ENCODE measurements at places on chromosomes 6 and 20.
A peak's percentile ranks its signal among the peaks of the same experiment; 100 is the strongest.

- peak; percentile 20 for DNase-seq
Observed at GRCh38 chr6:148747471-148748165, 788 bp downstream of the UST start.

DNA sequence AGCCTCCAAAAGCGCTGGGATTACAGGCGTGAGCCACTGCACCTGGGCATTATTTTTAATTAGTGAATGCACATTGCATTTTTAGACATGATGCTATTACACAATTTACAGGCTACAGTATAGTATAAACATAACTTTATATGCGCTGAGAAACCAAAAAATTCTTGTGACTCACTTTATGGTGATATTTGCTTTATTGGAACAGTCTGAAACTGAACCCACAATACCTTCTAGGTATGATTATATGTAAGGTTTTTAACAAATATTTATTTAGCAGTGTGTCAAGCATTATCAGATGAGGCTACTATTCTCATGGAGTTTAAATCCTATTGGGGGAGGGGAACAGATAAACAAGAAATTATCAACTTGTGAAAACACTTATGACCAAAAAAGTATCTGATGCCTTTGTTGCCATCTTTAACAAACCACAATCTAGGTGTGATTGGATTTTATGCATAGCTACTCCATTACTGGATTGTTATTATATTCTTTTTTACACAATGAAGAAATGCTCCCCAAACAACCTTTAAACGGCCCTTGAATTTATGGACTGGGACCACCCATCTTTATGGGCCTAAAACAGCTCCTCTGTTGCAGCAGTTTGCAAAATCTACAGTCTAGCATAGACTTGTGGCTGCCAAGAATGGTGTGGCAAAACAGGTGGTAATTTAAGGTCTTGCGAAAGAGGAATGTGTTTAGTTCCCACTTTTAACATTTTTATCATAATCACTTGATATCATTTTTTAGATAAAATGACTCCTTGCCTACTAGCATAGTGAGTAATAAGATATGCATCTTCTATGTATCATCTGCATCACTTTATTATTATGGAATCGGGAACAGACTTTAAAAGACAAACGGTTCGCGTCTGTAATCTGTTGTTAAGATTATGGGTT, 159.2 kb upstream of the C6orf118 start:
- no peak for DNase-seq

DNA sequence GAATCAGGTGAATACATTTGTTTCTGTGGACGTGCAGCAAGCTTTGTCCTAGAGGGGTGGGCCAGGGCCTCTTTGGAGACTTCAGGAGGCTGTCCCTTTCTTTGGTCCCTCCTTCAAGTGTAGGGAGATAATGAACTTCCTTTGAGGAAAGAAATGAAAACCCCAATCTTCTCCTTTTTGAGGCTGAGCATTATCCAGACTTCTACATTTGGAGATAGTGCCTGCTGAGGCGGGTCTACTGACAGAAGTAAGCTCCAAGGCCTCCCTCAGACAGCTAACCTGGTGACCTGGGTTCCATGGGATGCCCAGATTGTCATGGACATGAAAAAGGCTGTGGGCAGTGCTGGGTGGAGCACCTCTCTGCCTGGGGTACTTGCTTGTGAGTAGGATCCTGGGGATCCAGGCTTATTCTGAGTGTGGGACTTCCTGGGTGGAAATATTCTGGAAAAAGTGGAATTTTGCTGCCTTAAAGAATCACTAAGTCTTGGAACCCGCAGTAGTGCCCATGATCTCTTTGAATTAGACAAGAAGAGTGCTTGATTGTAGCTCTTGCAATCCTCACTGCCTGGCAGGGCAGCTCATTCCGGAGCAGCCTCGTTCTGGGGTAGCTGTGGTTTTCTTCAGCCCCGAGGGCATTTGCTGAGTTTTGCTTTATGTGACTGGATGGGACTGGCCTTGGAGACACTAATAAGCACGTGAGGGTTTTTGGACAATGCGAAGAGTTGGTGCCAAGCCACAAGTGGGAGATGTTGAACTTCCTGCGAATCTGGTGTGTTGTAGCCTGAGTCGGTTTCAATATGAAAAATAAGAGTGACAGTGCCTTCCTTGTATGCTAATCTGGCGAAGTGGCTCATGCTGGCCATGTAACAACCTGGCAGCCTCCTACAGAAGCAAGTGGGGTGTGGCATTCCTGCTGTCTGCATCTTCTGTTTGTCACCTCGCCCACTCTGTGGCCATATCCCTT, 28.1 kb downstream of the SNRNP48 start:
- peak; percentile 82 for DNase-seq

- DNase-seq: no peak
Observed at GRCh38 chr6:33652002-33652401, 30.9 kb downstream of the ITPR3 start.

GRCh38 chr6:1267057-1267732, 44.7 kb upstream of the FOXQ1 start:
- peak; percentile 36 for DNase-seq

- no peak for DNase-seq
Observed at GRCh38 chr6:49713346-49713745, at the start of gene CRISP2. Gene CRISP2, minus strand, starts transcription at chr6:49713543. Its CDS starts 4,347 bp downstream, at chr6:49709196.

GRCh38 chr6:133921249-133921859, 31.7 kb upstream of the TBPL1 start:
- DNase-seq: peak; percentile 78

DNA sequence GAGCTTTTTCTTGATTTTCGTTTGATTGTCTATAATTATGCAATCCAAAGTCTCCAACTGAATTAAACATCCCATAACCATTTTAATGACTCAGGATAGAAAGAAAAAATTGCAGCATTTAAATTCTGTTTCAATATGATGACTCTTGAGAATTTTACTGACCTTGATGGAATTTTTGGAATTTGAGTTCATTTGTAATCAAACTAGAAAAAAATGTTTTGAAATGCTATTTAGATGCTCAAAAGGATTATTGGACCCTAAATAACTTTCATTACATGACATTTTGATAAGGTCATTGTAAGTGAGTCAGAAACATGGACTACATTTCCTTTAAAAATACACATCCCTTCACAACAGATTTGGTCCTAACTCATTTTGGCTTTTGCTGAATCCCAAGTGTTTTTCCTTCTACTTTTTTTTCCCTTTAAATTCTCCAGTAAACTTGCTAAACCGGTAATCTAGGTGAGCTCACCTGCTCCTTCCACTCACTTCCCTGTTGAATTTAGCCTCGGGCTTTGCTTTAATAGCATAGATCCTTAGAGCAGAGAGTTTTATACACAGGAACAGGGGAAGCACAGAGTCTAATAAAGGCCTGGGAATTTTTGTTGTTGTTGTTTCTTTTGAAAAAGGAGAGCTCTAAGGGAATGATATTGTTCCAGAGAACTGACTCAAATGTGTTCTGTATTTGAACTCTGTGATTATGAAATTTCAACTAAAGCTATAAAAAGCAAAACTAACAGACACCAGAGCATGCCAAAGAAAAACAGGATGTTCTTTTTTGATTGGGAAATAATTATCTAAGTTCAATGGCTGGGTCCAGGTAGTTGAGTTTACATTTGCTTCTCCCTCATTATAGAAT, 1088.2 kb upstream of the CITED2 start:
- DNase-seq: peak; percentile 88

GRCh38 chr6:148535976-148536375, 193.3 kb downstream of the SASH1 start:
- DNase-seq: peak; percentile 86

GRCh38 chr6:84763003-84763885, 1.2 kb downstream of the TBX18 start:
- DNase-seq: peak; percentile 92

DNA sequence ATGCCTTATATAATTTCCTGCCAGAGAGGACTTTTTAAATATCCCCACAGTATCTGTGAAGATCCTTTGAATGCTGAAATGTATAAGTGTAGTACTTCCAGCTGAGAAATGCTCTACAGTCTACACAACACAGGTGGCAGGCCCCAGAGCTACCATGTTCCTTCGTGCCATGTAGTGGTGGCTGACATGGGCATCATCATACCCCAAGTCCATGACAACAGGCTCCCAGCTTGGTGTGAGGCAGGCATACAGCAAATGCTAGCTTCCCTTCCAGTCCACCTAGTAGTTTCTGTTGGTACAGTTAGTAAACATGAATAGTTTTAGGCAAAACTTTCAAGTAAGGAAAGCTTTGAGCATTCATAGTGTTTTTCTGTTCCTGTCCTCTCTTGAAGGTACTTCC, 61.2 kb upstream of the EMILIN3 start:
- DNase-seq: no peak

All from fibroblast of mammary gland (primary cell).